Pulmonary artery endothelial cell (primary cell): ENCODE measurements at places on chromosomes 5 and 9. TPM values are rescaled to one million over a fixed set of nuclear protein-coding genes. Genes with fewer than 3 reads are reported as not detected.

DNA sequence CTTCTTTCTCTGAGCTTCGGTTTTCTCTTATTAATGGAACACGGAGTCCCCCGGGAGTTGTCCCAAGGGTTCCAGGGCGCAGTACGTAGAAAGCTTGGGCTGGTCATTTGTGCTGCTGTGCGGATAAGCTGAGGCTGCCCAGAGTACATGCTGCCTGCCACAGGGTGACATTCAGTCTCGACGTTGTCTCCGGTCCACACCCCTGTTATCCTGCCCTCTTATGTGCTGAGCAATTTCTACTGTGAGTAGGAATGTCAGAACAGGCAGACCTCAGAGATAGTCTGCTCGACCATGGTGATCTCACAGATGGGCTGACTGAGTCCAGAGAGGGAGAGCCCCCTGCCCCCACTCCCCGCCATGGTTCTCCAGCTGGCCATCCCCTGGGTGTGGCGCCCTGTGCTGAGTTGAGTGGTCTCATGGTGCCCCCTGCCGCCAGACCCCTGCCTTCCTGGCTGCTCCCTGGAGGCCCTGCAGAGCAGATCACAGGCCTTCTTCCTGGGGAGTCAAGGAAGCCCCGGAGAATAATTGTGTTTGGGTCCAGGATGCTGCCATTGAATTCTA lies 124.0 kb downstream of the RGS3 start:
- no peak for DNase-seq

The ANKRD34B gene
- total RNA-seq, result not detected in 2 replicates

The NR6A1 gene
- total RNA-seq, result 0.20 and 0.39 TPM in 2 replicates

GRCh38 chr5:169286572-169287300 lies 14.2 kb downstream of the SLIT3 start:
- DNase-seq, result no peak

The FBP1 gene
- total RNA-seq, result 0.95 and 1.5 TPM in 2 replicates

The PTGDS gene
- not detected in 2 replicates for total RNA-seq

GRCh38 chr9:125608489-125609224 lies 98.4 kb downstream of the MAPKAP1 start:
- DNase-seq, result no peak

DNA sequence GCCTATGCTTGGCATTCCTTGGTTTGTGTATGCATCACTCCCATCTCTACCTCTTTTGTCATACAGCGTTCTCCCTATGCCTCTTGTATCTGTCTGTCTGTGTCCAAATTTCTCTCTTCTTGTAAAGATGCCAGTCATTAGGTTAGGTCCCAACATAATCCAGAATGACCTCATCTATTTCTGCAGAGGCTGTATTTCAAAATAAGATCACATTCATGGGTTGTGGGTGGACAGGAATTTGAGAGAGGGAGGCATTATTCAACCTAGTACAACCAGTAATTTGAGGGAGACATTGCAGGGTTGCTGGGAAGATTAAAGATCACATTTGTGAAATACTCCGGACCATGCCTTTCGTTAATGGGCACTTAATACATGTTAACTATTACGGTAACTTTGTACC lies 155.0 kb downstream of the MAN2A1 start:
- no peak for DNase-seq

DNA sequence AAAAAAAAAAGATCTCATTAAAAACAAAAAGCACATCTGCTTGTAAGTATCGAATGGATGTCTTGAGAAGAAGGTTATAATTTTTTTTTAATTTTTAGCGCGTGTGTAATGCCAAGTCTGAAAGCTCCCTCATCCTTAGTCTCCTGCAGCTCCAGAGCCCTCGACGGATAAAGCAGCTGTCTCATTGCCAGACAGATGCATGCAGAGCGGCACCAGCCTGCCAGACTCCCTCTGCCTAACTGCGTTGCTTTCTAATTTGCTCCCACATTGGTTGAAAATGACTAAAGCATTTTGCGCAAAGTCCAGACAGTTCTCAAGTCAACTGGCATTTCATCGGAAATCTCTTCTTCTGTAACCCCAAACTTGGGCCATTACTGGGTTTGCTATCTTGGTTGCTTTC lies 29.4 kb downstream of the OLFM1 start:
- DNase-seq, result no peak

DNA sequence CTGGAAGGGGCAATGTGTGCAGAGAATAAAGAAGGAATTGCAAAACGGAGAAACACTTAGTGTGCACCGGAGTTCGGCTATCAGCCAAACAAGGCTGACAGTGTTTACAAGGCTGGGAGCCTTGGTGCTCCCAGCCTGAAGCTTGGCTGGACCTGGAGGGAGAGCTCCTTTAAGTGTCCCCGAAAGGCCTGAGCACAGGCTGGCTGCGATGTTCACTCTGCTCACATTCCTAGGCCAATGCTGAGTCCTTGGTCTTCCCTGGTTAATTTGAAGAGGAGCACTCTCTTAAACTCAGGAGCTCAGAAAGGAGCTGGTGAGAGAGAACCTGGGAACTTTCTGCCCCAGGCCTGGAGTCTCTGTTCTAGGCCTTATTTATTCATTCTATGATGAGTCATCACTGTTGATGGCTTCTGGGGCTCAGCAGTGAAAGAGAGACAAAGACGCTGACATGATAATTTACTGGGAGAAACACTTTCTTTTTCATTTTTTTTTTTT lies 88.6 kb upstream of the MYO10 start:
- no peak for DNase-seq

The CRB2 gene
- not detected in 2 replicates for total RNA-seq

The IFNA21 gene
- not detected in 2 replicates for total RNA-seq

DNA sequence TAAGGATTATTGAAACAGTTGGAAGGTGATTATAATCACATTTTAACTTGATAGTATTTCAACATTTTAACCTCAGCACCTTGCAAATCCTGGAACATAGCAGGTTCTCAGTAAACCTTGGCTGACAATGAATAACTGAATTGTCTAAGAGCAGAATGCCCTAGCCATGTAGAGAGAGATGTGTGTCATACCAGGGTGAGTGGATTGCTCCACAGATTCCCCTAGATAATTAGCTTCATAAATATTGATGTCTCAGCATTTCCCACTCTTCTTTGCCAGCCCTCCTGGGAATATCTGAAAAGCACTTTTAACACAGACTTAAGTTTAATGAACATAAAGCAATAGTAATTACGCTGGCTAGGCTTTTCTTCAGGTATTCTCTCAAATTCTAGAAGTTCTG lies 363.5 kb downstream of the MAN2A1 start:
- DNase-seq, result no peak

The COL5A1 gene
- total RNA-seq, result 57.7 and 87.1 TPM in 2 replicates

- DNase-seq, result no peak
Observed at GRCh38 chr5:167057665-167058064, 1233.8 kb upstream of the WWC1 start.

The MAMDC4 gene
- total RNA-seq, result 0.86 and 2.1 TPM in 2 replicates

DNA sequence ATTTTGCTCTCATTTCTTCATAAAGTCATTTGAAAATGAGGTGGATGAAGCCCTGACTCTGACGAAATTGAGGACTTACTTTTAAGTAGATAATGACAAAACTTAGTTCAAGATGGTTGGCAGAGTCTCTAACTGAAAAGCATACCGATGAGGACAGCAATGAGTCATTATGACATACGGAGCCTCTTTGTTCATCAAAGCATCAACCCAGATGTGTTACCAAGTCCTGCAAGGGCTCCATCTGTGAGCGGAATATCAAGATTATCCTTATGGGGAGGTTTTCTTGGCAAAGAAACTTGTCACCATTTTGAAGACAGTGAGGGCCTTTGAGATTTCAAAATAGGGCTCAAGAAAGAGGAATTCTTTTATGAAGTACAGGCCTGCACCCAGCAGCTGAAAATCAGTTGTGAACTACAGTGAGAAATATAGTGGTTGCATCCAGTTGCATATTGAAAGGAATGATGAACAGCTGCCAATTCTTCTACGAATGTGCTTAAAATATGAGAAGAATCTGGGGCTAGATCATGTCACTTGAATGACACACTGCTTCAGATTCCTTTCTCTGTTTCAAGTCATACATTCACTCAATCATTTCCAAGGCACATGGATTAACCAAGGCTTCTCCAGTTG lies 86.6 kb upstream of the SLC24A2 start:
- no peak for DNase-seq

DNA sequence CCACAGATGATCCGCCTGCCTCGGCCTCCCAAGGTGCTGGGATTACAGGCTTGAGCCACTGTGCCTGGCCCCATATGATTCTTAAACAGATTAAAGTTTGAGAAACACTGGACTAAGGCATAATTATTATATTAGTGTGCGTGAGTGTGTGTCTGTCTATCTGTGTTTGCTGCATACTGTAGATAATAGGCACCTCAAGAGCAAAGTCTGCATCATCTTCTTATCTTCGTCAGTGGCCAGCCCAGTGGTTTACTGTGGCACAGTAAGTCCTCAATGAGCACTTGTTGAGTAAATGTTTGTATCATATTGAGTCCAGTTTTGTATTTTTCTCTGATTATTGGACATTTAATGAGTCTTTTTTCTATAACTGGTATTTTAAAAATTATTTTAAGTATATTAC lies 81.7 kb downstream of the ITGA1 start:
- DNase-seq, result no peak

DNA sequence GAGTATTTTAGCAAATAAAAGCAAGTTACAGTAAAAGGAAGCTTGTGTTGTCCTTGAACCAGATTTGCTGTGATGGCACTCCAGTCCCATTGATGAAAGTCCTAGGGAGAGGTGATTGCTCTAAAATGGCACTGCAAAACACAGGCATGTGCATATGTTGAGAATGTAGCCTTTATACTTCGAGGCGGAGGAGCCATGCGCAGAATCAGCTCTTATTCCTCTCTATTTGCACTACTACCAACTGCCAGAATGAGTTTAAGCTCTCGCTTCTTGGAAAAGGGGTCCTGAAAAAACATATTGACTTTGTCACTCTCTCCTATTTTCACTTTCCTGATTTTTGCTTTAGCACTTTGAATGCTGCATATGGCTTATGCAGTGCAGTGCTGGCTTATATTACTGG lies 278.0 kb upstream of the KLF9 start:
- no peak for DNase-seq

DNA sequence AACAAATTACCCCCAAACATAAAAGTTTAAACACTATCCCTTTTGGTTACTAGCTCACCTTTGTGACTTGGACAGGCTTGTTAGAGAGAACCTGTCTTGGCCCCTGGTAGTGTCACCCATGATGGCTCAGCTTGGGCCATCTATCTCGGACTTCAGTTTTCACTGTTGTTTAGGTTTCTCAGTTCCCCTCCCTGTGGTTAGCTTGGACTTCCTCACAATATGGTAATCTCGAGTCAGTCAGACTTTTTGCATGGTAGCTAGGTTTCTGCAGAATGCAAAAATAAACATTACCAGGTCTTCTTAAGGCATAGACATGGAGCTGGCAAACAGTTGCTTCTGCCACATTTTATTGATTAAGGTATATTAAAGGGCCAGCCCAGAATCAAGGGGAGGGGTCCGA lies 324.3 kb upstream of the RORB start:
- DNase-seq, result no peak

DNA sequence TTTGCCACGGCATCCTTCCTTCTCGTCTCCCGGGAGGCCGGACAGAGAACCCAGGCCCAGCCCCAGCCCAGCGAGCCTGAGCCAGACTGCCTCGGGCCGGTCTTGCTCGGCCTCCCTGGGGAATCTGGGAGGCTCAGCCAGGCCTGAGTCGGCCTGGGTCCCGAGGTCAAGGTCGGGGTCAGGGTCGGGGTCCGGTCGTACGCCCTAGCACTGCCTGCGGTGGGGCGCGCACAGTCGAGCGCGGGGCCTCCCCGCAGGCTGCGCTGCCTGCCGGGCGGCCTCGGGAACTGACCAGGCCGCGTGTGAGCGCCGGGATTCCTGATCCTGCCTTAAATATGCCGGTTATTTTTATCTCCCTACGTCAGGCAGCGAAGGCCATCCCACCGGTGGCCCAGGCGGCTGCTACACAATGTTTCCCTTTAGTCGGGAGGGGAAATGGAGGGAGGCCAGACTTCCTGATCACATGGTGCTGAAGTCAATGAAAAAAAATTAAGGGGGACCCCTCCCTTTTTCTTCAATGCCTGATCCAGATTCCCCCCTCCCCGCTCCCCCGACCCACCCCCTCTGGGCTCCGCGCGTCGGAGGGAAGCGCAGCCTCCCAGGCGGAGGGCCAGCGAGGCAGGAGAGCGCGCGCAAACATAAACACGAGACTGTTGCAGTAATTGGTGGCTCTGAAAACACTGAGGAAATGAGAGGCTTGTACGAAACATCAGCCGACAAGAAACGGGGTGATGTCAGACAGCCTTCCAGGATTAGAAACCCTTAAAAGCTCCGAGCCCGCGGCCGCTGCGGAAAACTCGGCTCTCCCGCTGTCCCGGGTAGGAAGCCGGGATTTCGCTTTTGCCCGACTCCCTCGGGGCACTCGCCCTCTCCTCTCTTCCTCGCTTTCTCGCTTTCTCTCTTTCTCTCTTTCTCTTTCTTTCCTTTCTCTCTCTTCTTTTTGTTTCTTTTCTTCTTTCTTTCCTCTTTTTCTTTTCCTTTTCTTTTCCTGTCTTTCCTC lies 148.2 kb upstream of the KLF4 start:
- peak; percentile 96 for DNase-seq

- no peak for DNase-seq
Observed at GRCh38 chr9:14232111-14232510, 81.8 kb downstream of the NFIB start.

The IFNA13 gene
- not detected in 2 replicates for total RNA-seq

DNA sequence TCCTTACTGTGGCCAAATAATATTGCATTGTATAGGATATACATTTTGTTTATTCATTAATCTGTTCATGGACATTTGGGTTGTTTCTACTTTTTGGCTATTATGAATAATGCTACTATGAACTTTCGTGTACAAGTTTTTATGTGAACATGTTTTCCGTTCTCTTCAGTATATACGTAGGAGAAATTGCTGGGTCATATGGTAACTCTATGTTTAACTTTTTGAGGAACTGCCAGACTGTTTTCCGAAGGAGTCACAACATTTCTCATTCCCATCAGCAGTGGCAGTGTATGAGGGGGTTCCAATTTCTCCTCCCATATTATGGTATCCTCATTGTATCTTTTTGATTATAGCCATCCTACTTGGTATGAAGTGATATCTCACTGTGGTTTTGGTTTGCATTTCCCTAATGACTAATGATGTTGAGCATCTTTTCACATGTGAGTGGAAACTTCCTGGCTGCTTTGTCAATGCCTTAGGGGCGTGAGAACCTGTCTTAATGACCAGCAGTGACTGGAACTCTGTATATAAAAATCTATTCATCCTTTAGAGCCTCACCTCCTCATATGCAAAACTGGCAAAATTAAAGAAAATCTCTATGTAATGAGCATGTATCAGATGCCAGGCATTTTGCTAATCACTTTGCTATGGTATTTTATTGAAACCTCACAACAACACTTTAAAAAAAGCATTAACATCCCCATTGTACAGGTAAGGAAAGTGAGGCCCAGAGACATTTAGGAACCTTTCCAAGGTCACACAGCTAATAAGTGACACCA lies 47.8 kb upstream of the TGFBR1 start:
- no peak for DNase-seq

DNA sequence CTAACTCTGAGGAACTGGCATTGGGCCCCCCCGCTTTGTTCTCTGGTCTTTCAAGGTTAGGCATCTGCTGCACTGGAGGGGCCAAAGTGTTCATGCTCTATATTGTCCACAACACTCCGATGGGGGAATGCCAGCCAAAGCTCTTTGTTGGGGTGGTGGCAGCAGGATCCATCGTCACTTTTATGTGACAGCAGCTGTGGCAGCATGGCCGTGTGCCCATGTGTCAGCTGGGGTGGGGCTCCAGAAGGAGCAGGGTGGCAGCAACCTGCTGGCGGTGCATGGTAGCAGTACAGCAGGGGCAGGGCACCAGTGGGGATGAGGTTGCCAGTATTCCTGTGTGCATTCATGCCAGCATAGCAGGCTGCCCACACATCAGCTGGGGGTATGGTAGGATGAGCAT lies 28.2 kb downstream of the ITGA2 start:
- no peak for DNase-seq

The HK3 gene
- total RNA-seq, result under 0.01 and 0.04 TPM in 2 replicates

The MRPS30 gene
- 61.0 and 68.5 TPM in 2 replicates for total RNA-seq
